Activated T-cell treated with anti-CD3 and anti-CD28 coated beads, Interleukin-2, amount 50 U/mL, for 1 hour (primary cell): ENCODE measurements at places on chromosomes 2 and 18.

- no peak for DNase-seq
Measured at GRCh38 chr2:176584333-176584732, 315.1 kb downstream of the MTX2 start.

DNA sequence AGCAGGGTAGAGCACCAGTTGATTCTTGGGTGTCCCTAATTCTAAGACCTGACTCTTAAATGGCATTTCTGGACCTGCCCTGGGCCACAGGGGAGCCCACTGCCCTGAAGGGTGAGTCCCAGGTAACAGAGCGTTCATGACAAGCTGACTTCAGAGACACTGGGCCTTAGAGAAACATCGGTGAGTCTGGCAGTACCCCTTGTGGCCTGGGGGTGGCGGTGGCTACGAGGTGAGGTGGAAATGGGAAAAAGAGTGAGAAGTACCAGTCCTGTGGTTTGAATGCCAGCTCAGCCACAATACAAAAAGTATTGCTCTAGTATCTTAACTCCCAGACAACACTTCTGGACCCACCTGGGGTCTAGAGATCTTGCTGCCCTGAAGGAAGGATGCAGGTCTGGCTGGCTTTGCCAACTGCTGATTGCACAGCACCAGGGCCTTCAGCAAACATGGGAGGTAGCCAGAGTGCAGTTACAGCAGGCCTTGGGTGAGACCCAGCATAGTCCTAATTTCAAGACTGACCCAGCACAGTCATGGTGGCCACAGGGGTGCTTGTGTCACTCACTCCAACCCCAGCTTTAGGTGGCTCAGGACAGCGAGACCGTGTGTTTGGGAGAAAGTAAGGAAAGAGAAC lies 44.5 kb downstream of the USP34 start:
- peak; percentile 76 for DNase-seq

DNA sequence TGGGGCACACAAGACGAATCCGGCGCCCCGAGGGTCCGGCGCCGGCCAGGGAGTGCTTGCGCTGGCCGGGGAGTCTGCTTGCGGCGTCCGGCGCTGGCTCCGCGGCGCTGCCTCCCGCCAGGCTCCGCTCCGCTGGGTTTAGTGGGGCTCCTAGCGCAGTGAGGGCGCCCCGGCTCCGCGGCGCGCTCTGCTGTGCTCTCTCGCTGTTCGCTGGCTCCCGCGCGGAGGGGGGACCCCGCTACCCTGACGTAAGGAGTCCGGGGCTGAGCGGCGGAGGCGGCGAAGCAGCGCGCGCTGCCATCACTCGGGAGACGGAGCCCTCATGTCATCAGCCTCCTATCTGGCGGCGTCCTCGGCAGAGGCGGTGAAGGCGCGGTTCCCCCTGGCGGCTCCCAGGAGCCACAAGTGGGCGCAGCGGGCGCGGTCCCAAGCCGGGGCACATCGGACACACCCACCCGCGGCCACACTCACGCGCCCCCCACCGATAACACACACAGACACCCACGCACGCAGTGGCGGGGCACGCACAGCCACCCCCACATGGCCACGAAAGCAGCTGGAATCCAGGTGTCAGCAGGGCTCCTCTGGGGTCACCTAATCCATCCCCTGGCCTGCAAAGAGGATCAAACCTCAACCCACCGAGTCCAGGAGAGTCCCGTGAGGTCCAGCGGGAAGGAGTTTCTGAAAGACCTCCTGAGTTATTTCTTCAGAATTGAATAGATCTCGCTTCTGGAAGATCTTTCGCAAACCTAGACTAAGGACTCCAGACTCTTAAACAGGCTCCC lies at the start of gene C1QL2:
C1QL2 (minus strand) TSS at position 189 of the 785 bp plus-strand sequence. CDS start 482 bp downstream, outside the sequence.
- DNase-seq = no peak

GRCh38 chr2:84443477-84443876 lies 15.6 kb downstream of the SUCLG1 start:
- DNase-seq = no peak

DNA sequence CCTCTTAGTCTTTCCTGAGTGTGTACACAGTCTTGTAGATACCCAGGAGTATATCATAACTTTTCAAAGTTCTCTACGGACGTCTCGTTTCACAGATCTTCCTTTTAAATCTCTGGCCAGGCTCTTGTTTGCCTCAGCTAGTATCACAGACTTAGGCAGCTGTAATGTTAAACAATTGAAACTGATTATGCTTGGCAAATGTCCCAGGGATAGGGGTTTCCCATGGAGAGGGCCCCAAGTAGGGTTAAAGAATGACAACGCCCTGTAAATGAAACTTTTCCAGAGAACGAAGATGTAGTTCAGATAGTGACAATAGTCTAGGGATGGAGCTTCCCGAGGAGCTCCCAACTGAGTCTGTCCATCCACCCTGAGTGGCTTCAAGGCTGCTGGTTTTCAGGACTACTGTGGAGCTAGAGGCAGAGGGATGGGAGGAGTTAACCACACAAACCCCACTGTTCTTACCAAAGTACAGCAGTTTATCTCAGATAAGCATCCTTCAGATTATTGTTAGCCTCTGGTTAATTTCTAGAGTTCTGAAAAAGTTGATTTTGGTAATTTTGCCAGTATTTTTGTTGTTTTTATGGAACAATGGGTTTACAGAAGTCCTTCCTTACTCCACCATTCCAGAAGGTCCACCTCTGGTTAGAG lies 9.1 kb downstream of the NEURL3 start:
- no peak for DNase-seq

DNA sequence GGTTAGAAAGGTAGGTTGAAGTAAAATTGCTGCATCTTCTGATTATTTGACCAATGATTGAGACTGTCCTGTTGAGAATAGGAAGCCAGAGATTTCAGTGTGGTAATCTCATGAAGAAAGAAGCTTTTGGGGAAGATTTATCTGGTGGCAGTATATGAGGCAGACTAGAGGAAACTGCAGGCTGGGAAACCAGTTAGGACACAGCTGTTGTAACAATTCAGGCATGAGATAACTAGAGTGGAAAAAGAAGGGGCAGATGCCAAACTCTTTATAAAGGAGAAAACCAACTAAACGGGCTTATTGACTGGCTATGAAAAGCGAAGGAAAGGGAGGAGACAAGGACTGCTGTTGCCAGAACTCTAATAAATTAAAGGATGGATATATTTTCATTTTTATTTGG lies 155.6 kb downstream of the TTC27 start:
- DNase-seq = no peak

DNA sequence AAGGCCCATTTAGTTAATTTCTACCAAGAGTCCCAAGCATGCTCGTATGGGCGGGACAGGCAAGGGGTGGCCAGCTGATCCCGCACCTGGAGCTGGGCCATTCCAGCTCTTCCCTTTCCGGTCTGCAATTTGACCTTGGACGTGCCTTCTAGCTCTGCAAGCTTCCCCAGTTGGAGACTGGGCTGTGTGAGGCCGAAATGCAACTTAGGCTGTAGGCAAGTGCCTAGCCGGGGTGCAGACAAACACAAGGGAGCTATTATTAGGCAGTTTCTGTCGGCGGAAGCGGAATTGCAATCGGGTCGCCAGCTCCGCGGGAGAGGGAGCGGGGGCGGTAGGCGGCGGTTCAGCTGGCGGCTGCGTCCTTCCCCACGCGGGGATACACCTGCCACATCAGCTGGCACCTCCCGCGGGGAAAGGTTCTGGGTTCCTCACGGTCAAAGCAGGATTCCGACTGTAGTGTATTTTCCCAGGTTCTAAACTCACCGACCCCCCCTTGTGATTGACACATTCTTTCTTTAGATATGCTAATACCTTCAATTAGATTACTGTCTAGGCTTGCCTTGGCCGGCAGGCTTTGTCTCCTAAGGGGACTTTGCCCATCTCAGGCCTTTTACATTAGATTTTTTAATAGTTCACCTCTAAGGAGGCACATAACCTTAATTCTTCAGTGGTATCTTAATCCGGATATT lies 17.1 kb upstream of the ZNF532 start:
- no peak for DNase-seq

DNA sequence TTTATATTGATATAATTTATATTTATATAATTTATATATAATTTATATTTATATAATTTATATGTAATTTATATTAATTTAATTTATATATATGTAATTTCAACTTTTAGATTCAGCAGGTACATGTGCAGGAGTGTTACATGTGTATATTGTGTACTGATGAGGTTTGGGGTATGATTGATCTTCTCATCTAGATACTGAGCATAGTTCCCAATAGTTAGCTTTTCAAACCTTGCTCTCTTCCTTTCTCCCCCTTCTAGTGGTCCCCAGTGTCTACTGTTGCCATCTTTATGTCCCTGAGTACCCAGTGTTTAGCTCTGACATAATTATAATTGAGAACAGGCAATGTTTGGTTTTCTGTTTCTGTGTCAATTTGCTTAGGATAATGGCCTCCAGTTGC lies 1335.3 kb upstream of the CDH2 start:
- no peak for DNase-seq

- no peak for DNase-seq
Measured at GRCh38 chr2:238168196-238169047, 9.7 kb downstream of the ERFE start.

DNA sequence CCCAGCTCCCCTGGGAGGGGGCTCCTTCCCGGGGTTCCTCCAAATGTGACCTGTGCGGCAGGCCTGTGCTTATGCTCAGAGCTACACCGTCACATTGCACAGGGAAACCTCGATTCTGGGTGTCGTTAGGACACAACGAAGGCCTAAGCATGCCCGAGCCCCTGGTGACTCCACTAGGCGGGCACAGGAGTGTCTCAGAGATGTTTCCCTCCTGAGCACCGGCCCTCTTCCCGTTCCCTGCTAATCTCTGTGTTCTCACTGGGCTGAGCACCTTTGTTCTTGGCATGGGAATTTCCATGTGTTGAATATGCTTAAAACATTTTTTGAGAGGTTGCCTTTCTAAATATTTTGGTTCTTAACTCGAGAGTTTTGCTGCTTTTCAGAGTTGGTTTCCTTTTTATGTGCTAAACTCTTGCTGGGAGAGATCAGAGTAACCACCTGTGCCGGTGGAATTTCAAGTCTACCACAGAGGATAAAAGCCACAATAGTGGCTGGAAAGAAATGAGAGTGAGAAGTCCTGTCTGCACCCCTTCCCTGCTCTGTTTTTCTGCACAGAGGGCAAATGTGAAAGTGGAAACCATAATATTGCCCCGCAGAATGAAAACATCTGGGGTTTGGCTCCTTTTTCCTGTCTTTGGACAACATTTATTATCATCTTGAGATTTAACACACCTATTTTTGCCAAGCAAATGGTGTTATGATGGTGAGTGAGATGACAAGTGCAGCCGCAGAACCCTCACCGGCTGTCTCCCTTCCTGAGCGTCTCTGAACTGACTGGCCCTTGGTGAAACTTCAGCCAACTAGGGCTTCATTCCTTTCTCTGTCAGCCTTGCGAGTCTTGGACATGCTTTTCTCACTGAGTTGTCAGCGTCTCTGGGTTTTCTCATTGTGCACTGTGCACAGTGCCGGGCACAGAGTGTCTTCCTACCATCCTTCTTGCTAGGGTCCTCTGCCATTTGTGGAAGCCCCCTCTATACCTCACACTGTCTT lies 154.1 kb downstream of the VAPA start:
- no peak for DNase-seq

GRCh38 chr2:17625446-17625845 lies 85.0 kb downstream of the VSNL1 start:
- no peak for DNase-seq

DNA sequence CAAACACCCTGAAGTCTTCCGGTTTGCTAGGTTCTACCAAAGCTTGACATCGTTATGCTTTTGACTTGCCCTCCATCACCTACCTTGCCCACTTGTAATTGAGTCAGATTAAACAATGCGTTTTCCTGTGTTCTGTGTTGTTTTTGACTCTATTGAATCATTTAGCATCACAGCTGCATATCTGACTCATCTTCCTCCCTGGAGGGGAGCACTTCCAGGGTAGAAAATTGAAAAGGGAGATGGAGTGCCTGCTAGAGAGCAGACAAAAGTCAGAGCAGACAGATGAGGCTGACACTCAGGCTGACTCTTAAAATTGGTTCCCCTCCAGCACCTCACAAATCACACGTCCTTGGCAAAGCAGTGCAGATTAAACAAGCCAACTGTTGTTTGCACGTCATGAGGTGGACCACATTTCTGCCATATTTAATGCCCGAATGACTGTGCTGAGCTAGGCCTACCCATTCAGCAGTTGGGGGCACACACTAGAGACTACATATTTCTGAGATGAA lies 2.2 kb downstream of the MPP4 start:
- DNase-seq = no peak

DNA sequence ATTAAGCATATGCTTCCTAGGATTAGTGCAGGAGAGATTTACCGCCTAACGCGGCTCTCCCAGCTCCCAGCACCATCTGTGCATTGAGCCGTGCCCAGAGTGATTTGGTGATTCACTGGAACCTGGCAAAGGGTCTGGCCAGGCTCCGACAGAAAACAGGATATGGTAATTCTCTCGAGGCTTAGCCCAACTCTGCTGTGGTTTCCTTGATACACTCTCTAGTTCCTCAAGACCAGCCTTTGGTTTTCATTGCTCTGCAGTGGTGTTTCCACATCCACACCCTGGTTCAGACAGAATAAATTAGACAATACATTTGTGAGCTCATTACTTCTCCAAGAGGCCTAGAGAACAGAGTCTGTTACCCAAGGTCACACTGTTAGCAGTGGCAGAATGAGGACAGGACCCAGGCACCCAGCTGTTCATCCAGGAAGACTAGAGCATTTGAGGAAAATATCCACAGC lies 23.0 kb upstream of the SMAD2 start:
- no peak for DNase-seq

DNA sequence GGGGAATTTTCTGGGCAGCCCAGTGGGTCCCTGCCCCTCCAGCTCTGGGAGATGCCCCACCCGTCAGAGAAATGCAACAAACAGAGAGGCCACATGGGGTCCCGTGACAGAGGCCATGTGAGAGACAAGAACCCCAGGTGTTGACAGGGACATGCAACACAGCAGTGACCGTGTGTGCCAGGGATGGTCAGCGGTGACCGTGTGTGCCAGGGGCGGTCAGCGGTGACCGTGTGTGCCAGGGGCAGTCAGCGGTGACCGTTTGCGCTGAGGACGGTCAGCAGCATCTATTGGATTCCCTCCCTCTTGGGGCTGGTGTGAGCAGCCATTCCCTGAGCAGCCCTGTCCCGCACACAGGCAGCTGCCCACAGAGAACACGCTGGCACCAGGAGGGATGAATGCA lies 146.6 kb upstream of the OTOS start:
- DNase-seq = no peak

GRCh38 chr2:80947601-80948130 lies 643.1 kb upstream of the LRRTM1 start:
- no peak for DNase-seq

DNA sequence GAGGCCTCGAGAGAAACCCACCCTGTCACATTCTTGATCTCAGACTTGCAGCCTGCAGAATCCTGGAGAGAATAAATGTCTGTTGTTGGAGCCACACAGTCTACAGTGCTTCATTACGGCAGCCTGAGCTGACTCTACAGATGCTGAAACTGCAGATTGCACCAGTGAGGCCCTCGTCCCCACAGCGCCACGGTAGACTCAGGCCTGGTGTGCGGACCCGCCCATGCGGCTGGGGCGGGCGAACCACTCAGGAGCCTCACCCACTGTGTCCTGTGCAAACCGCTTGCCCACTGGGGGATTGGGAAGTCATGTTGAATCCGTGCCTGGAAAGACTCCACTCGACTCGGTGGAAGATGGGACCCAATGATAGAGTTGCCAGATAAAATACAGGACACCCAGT lies 125.2 kb upstream of the COPS8 start:
- DNase-seq = no peak
